PC-9 (cell line): ENCODE measurements at places on chromosomes 5 and 9. TPM values are rescaled to one million over a fixed set of nuclear protein-coding genes. Genes with fewer than 3 reads are reported as not detected.

Gene NSUN2
- total RNA-seq, result 148 and 155 TPM in 2 replicates

Gene SPINK4
- not detected in 2 replicates for total RNA-seq

Gene NUP188
- total RNA-seq, result 59.7 and 90.0 TPM in 2 replicates

Gene IL4
- not detected in 2 replicates for total RNA-seq

Gene IL6ST
- total RNA-seq, result 52.2 and 60.2 TPM in 2 replicates

Gene ENTREP1
- total RNA-seq, result 0.30 and 0.35 TPM in 2 replicates

Gene TLE1
- total RNA-seq, result 69.9 and 80.9 TPM in 2 replicates

Gene CMBL
- total RNA-seq, result 286 and 294 TPM in 2 replicates

Gene PLAC8L1
- total RNA-seq, result not detected in 2 replicates

Gene PRRX2
- total RNA-seq, result 0.98 and 1.6 TPM in 2 replicates

Gene PCDHGB5
- not detected in 2 replicates for total RNA-seq

Gene ARL14EPL
- total RNA-seq, result 0.37 TPM in 1 of 2 replicates, not detected in the other

Gene SLC46A2
- total RNA-seq, result not detected in 2 replicates

Gene OR13J1
- total RNA-seq, result not detected in 2 replicates

Gene BTNL3
- total RNA-seq, result not detected in 2 replicates

Gene ADGRD2
- total RNA-seq, result not detected in 2 replicates

Gene LCN6
- total RNA-seq, result not detected in 2 replicates

Gene PLPP1
- 12.2 and 18.4 TPM in 2 replicates for total RNA-seq

Gene SHOC1
- total RNA-seq, result 0.20 TPM in 1 of 2 replicates, not detected in the other

Gene ANP32B
- total RNA-seq, result 280 and 284 TPM in 2 replicates

Gene CDC23
- total RNA-seq, result 40.5 and 42.4 TPM in 2 replicates

Gene PCDHA9
- total RNA-seq, result not detected in 2 replicates

Gene FOXD4L4
- 0.24 and 0.53 TPM in 2 replicates for total RNA-seq

Gene GRM6
- not detected in 2 replicates for total RNA-seq

Gene ARHGEF39
- 13.5 and 15.6 TPM in 2 replicates for total RNA-seq

Gene TRIM52
- 15.2 and 15.7 TPM in 2 replicates for total RNA-seq

Gene ATP10B
- not detected in 2 replicates for total RNA-seq

Gene SAXO1
- total RNA-seq, result not detected in 2 replicates

Gene PHF24
- not detected in 2 replicates for total RNA-seq

Gene LHX3
- 0.22 and 0.43 TPM in 2 replicates for total RNA-seq

Gene F12
- 14.5 and 17.0 TPM in 2 replicates for total RNA-seq

Gene PMPCA
- 78.1 and 86.5 TPM in 2 replicates for total RNA-seq

Gene N4BP3
- 0.81 and 1.1 TPM in 2 replicates for total RNA-seq

Gene FGFR4
- 14.7 and 16.7 TPM in 2 replicates for total RNA-seq

Gene IL3
- not detected in 2 replicates for total RNA-seq

Gene TMEM174
- not detected in 2 replicates for total RNA-seq

Gene STK32A
- not detected in 2 replicates for total RNA-seq

Gene ZDHHC11B
- 0.41 TPM in 1 of 2 replicates, not detected in the other for total RNA-seq

Gene LCN9
- not detected in 2 replicates for total RNA-seq

Gene PCDHB6
- total RNA-seq, result not detected in 2 replicates

Gene PCDHGA8
- not detected in 2 replicates for total RNA-seq

Gene IFNB1
- not detected in 2 replicates for total RNA-seq

Gene MCC
- 2.5 TPM in 2 replicates for total RNA-seq

Gene CCDC192
- not detected in 2 replicates for total RNA-seq

Gene ANKRD31
- 0.23 and 0.48 TPM in 2 replicates for total RNA-seq

Gene PHYHD1
- total RNA-seq, result 4.2 and 6.3 TPM in 2 replicates

Gene AIF1L
- 85.2 and 87.3 TPM in 2 replicates for total RNA-seq

Gene FAXDC2
- total RNA-seq, result 0.70 and 0.73 TPM in 2 replicates
